ENCODE measurements at places on chromosomes 2 and 18.

DNA sequence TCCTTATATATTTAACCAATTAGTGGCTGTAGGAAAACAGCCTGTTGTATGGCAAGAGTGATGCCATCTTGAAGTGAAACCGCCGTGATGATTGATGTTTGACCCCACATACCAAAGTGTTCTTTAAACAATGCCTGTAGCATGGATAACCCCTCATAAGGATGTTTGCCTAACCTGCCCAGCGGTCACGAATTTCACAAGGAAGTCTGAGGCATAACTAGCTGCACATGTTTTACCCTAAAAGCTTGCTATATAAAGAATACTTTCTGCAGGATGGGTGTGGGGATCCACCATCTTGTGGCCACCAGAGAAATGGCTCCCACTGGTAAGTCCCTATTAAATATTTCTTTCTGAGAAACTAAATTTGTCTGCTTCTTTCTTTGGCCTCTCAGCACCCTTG lies 68.7 kb downstream of the ZDBF2 start:
- DNase-seq, result no peak

DNA sequence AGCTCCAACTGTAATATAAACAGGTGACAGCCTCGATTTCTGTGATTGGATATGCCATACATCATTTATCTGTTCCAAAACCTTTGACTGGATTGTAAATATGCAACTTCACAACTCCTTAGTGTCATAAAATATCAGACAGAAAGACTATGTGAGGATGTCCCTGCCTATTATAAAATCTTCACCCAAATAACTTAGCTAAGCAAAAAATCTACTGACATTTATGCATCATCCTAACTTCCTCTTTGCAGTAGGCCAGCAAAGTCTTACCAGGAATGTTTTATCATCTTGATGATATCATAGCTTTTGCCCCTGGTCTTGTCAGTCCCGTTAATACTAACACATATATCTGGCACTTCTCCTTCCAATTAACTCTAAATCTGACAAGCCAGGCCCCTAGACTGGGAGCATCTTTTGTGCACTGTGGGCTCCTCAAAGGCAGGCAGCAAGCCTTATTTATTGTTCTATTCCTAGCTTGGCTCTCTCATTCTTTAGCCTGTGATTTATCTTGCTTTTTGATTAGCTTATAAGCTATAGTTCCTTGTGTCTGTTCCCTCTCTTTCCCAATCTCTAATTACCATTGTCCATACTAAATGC lies 356.5 kb upstream of the HNMT start:
- no peak for DNase-seq

DNA sequence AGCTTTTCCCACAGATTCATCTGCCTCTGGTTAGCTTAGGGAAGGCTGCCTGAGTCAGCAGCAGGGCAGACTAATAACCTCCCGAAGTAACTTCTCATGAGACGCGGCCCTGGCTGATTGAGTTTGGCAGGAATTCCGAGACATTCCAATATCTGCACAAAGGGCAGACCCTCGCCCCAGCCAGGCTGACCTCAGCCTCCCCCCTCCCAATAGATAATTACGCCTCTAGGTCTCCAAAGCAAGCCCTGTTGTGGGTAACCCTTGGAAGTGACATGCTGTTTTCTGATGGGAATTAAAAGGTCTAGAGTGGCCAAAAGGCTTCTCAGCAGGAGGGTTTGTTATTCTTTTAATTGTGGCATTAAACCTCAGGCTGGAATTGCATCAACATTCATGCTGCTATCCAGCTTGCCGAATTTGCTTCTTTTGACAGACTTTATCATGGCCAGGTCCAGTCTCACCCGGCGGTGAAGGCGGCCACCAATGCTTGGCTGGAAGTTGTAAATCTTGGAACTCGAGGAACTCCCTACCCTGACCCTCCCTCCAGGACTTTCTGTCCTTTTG lies 98.0 kb upstream of the SLC14A2 start:
- no peak for DNase-seq

DNA sequence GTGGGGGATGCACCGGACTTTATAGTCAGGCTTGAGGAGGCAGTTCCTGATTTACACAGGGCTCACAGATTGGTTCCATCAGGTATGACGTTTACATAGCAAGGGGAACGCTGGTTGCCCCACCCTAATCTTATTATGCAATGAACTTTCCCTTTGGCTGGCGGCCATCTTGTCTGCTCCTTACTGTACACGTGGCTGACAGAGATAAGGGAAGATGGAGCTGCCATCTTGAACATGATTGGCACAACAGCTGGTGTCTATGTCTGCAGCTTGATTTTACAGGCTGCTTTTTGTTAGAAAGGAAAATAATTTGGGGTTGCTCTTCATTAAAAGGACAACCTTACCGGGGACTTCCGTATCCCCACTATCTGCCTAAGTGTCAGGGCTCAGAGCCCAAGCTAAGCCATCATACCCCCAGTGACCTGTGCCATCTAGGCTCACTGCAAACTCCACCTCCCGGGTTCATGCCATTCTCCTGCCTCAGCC lies 33.5 kb upstream of the ATG16L1 start:
- DNase-seq, result no peak

GRCh38 chr18:52437161-52437560 lies 97.2 kb downstream of the DCC start:
- DNase-seq, result no peak

- DNase-seq, result no peak
Observed at GRCh38 chr2:158923641-158924040, 44.8 kb upstream of the TANC1 start.

DNA sequence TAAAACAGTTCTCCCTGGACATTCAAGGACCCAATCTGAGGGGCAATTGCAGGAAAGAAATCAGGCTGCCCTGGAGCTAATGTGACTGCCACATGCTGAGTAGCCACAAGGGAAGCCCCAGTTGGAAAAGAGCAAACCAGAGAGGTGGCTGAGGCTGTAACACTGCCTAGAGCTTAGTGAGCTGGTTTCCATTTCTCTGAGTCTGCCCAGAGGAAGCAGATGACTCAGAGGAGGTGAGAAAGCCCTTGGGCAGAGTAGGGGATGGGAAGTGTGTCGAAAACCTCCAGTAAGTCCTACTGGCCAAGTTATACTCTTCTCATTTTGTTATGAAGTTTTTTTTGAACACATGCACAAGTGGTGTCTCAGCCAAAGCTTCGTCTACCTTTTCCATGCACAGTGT lies 753.0 kb downstream of the CNTNAP5 start:
- peak; percentile 3 for DNase-seq

- DNase-seq, result no peak
Observed at GRCh38 chr2:20530520-20530919, 83.6 kb downstream of the RHOB start.

- no peak for DNase-seq
Observed at GRCh38 chr2:200477667-200478131, 32.2 kb downstream of the KCTD18 start.

GRCh38 chr18:79458917-79459803 lies 63.4 kb downstream of the NFATC1 start:
- DNase-seq, result no peak

DNA sequence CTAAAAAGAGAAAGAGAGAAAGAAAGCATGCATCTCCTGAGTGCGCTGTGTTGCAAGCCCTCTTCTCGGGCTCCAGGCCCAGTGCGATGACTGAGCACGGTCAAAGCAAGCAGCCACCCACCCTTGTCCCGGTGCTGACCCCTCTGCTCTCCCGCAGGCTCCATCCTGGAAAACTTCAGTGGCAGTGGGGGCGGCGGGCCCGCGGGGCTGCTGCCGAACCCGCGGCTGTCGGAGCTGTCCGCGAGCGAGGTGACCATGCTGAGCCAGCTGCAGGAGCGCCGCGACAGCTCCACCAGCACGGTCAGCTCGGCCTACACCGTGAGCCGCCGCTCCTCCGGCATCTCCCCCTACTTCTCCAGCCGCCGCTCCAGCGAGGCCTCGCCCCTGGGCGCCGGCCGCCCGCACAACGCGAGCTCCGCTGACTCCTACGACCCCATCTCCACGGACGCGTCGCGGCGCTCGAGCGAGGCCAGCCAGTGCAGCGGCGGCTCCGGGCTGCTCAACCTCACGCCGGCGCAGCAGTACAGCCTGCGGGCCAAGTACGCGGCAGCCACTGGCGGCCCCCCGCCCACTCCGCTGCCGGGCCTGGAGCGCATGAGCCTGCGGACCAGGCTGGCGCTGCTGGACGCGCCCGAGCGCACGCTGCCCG lies 252.5 kb downstream of the GLI2 start:
- DNase-seq, result no peak

DNA sequence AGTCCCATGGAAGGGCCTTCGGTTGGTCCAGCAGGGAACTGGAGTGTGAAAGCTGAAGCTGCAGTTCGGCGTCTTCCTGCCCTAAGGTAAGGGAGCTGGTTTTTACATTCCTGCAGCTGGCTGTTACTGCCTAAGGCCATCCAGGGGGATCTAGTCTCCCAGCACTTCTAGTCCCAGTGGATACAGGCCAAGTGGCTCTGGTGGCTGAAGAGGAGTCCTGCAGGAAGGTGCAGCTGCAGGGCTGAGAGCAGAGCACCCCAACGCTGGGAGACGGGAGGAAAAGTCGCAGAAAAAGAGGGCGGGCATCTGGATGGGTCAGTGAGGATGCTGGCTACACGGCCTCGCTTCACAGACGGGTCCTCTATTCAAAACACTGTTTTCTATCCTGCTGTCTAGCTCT lies 225.0 kb upstream of the HS6ST1 start:
- no peak for DNase-seq

GRCh38 chr2:234982096-234982834 lies 30.4 kb downstream of the SH3BP4 start:
- no peak for DNase-seq

DNA sequence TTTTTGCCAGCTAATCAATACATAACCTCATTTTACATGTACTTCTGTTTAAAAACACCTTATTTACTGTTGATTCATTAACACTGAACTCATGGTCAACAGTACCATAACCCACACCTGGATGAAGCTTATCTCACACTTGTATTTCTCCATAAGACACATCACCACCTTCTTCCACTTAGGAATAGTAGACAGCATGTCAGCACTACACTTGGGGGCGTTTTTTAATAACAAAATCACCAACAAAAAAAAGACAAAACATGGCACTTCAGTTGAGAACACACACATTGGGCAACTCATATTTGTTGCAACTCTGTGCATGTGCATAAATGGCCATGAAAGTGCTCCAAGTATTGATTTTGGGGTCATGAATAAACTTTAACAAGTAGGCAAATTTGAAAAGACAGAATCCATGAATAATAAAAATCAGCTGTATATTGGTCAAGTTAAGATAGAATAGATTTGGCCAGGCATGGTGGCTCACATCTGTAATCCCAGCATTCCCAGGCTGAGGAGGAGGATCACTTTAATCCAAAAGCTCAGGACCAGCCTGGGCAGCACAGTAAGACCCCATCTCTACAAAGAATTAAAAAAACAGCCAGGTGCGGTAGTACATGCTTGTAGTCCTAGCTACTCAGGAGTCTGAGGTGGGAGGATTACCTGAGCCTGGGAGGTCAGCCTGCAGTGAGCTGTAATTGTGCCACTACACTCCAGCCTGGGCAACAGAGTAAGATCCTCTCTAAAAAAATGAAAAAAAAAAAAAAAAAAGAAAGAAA lies 84.4 kb upstream of the SRD5A2 start:
- no peak for DNase-seq

DNA sequence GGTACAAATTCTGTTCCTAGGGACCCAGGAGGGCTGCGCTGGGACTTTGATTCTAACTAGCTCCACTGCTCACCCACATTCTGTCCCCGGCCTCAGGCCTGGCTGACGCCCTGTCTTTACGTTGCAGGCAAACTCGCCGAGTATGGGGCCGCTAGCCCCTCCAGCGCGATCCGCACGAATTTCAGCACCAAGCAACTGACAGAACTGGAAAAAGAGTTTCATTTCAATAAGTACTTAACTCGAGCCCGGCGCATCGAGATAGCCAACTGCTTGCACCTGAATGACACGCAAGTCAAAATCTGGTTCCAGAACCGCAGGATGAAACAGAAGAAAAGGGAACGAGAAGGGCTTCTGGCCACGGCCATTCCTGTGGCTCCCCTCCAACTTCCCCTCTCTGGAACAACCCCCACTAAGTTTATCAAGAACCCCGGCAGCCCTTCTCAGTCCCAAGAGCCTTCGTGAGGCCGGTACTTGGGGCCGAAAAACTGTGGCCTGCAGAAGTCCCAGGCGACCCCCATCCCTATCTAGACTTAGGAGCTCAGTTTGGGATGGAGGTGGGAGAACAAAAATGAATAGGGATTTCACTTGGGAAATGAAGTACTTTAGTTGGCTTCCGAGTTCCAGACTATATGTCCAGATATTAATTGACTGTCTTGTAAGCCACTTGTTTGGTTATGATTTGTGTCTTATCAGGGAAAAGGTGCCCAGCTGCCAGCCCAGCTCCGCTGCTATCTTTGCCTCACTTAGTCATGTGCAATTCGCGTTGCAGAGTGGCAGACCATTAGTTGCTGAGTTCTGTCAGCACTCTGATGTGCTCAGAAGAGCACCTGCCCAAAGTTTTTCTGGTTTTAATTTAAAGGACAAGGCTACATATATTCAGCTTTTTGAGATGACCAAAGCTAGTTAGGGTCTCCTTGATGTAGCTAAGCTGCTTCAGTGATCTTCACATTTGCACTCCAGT lies 1.5 kb downstream of the HOXD1 start:
- no peak for DNase-seq

DNA sequence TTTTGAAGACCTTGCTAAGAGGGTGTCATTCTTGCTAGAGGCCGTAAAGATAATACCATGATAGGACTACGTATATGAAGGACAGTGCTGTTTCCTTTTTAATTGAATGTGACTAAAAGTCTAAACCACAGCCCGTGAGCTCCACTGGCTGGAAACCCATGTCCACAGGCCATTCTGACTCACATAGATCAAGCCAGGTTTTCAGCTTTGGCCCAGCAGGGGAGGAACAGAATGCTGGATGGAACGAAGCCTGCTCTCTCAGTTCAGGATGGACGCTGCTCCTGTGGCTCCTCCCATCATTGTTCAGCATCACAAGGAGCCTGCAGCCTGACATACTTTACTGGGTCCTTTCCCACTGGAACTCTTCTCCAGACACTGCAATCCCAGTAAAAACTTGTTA lies 47.6 kb downstream of the ALPK2 start:
- peak; percentile 82 for DNase-seq

- DNase-seq, result no peak
Observed at GRCh38 chr2:191922736-191923651, 76.1 kb upstream of the CAVIN2 start.

DNA sequence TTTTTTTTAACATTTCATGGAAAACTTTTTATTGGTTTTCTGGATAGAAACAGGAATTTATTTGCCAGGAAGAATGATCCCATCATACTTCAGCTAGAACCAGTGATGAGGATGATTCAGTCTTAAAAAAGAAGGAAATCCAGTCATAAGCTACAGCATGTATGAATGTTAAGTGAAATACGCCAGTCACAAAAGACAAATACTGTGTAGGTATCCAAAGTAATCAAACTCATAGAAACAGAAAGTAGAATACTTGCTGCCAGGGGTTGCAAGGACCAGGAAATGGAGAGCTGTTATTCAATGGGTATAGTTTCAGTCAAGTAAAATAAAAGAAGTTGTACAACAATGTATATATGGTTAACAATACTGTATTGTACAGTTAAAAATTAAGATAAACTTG lies 21.3 kb downstream of the PSME4 start:
- no peak for DNase-seq

GRCh38 chr18:46333431-46334135 lies 229.4 kb downstream of the HAUS1 start:
- DNase-seq, result peak; percentile 51
